ENCODE measurements at places on chromosomes 16 and 17.

DNA sequence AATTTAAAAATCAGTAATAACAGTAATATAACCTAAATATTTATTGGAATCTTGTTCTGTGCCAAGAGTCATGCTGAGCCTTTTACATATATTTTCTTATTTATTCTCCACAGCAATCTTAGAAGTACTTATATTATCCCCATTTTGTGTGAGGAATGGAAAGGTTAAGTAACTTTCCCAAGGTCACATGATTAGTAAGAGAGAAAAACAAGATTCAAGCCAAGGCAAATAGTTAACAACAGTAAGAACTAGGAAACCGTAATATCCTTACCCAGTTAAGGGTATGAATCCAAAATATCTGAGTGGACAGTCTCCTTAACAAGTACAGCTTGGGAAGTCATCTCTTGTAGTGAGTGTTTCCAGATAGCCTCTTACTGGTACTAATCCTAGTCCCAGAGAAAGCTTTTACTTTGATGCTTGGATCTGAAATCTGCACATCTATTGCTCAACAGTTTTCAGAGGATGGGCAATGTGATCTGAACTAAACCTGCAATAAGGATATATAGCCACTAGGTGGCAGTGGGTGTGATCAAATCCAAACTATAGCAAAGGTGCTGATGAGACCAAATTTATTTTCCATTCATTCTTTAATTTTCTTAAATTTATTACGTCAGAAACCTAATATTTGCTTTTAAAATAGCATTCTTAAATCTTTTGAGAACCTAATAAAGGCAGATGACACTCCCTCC is 23.3 kb downstream of the SHISA6 start:
- no peak for DNase-seq

GRCh38 chr16:87374313-87374712 is 9.3 kb downstream of the FBXO31 start:
- no peak for DNase-seq

- DNase-seq: no peak
These were observed 6.9 kb downstream of the CDH16 start for GRCh38 chr16:66911801-66912200.

DNA sequence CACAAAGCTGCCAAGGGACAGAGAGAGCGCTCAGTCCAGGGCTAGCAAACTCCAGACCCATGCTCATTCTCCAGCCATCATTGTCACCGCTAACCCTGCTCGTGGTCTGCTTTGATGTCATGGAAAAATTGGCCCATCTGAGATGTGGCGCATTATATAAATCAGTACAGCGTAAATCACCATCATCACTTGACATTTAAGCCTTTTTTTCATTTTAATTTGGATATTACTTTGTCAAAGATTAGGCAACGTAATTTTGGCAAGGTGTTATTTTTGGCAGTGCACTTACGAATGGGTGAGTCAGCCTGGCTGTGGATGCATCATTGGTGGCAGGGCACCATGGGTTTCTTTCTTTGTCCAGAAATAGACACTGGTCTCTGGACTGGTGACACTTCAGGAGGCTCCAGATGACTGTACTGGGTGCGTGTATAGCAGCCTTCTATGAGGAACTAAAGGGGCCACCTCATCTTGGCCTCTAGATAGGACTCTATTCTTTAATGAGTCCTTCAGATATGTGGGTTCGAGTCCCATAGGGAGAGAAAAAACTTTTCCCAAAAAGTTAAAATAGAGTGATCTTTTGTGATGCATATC is 166.3 kb downstream of the MSI2 start:
- DNase-seq: no peak

- peak; percentile 63 for DNase-seq
These were observed 54.8 kb downstream of the VAC14 start for GRCh38 chr16:70746040-70746707.

DNA sequence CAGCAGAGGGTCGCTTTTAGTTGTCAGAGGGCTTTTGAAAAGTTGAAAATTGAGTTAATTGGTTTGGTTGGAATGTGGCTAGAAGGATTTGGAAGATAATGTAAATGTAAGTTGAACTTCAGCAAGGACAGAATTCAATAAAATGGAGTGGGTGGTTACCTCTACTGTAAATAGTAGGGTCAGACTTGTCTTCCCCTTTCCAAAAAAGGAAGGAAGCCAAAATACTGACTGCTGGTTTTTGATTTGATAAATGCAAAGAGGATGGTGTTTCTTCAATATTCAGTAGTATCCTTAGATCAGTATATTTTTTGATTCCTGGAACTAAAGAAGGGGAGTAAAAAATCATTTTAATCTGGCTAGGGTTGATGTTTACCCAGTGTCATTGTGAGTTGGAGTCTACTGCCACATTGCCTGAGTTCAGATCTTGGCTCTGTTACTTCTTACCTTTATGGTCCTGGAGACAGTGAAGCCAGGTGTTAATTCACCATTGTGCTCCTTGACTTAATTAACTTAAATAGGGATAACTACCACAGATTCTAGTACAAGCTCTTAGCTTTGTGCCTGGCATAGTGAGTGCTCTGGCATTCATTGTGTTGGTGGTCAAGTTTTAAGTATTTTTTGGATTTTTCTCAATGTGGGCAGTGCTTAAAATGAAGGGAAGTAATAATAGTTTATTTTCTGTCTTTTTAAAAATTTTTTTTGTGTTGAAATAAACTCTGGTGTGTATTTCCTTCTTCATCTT is 4.4 kb downstream of the HAPSTR1 start:
- DNase-seq: no peak

DNA sequence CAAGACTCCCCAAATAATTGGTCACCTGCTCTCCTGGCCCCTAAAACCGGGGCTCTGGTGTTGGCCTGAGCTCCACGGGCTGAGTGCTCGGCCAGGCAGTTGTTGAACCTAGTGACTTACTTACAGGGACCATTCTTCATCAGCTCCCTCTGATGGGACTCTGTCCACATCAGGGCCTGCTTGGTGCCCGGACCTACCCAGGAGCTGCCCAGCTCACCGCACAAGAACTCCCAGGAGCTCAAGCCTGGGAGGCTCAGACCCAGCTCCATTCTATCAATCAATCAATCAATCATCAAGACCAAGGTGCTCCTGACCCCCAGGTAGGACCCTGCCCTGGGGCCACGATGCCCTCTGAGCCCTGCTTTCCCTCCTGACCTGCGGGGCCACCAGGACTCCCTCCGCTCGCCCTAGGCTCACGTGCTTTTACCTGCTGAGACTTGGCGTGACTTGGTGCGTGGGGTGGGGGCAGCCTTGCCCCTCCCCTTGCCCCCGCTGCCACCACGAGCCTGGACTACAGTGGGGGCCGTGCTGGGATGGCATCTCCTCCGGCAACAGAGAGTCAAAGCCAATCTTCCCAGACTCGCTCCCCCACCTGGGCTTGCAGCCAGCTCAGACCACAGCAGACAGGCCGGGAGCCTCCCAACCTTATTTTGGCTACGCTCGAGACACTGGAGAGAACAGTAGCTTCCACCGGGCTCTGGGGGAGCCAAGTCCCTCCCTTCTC is 15.7 kb downstream of the IL34 start:
- DNase-seq: no peak

GRCh38 chr17:44759916-44760243 is 1.1 kb downstream of the ADAM11 start:
- DNase-seq: no peak

- DNase-seq: no peak
These were observed 12.6 kb downstream of the NXPH3 start for GRCh38 chr17:49588312-49588711.

GRCh38 chr17:4422864-4423263 is 10.9 kb upstream of the SPNS3 start:
- DNase-seq: no peak

- DNase-seq: no peak
These were observed 16.0 kb downstream of the ARHGAP17 start for GRCh38 chr16:24999088-24999670.

GRCh38 chr17:27631897-27632725 is 1.1 kb downstream of the LGALS9 start:
- DNase-seq: peak; percentile 29

DNA sequence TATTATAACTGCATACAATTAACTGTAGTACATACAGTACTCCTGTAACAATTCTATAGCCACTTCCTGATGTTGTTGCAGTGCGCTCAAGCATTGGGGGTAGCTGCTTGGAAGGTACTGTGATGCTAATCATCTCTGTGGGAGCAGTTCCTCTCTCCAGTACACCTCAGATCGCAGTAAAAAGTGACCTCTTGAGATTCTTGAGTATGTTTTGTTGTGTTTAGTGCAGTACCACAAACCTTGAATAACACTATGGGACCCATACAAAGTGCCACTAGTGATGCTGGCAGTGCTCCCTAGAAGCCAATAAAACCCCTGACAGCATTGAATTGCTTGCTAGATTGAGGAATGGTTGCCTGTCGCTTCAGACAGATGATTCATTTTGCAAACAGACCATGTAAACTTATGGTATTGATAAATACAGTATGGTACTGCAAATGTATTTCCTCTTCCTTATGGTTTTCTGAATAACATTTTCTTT is 193.0 kb downstream of the SPECC1 start:
- DNase-seq: no peak

DNA sequence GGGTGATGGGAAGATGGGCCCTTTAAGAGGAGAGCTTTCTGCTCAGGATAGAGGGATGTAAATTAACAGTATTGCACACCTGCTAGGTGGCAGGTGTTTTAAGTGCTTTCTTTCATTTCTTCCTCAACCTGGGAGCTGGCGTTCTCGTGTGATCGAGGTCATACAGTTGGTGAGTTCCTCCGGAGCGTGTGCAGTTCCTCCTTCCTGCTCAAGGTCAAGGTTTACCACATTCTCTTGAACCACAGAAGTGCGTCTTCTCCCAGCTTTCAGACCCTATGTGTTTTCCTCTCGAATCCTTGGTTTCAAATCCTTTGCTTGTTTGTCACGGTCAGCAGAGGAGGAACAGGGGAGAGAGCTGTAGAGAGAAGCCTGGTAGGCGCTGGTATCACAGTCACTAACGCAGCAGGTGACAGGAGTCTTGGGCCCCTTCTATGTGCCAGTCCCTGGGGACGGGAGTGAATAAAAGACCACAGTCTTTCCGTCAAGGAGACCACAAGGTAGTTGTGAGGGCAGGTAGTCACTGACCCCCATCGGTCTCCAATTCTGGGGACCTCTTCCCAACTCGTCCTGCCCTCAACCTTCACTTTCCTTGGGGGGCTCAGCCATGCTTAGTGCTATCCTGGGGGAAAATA is 791 bp downstream of the DNAI2 start:
- peak; percentile 65 for DNase-seq

DNA sequence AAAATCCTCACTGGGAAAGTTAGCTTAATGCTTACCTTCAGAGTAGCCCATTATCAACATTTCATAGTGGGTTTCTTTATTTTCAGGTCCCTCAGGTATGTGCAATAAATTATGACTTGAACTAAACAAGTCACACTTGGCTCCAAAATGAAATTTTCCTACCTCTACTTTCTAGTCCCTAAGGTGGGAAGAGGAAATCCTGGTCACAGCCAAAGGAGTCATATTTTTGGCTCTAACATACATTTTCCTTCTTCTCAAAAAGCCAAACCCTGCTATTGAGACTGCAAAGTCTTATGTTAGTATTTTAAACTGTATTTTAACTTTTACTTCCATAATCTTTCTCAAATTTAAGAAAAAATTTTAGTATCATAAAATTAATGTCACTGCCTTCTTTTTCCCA is 128.9 kb downstream of the BRIP1 start:
- DNase-seq: no peak

GRCh38 chr16:9007177-9007794 is 43.6 kb upstream of the USP7 start:
- no peak for DNase-seq

DNA sequence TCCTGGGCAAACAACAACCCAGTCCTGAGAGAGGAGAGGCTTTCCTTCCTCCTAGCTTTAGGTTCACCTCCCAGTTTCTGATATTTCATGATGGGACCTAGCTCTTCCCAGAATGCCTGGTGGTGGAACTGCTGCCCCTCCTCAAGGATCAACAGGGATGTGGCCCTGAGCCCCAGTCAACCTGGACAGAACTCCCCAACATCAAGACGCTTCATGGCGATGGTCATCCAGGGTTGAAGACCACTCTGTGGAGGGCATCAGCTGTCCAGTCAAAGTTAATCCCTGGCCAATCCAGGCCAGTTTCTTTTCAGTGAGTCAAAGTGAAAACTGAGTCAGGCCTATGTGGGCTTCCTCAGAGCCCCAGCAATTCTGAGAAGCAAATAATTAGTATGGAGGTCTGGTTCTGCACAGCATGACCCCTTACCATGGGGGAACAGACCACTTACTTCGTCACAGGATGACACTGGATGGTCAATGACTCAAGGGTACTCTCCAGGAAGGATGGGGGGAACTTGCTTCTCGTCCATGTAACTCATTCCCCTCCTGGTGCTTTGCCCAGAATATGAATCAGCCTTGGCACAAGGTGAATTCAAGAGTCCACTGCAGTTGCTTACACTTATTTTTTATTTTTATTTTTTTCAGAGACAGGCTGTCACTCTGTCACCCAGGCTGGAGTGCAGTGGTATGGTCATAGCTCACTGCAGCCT is 14.7 kb upstream of the XYLT2 start:
- DNase-seq: no peak
